ENCODE measurements at places on chromosomes 4 and X. TPM values are rescaled to one million over a fixed set of nuclear protein-coding genes. Genes with fewer than 3 reads are reported as not detected.

The DIAPH2 gene
- total RNA-seq: 11.7 TPM

The CLGN gene
- total RNA-seq: not detected

The CHIC2 gene
- total RNA-seq: 59.2 TPM

The TEX13C gene
- total RNA-seq: not detected

The POF1B gene
- total RNA-seq: 0.05 TPM

The RAB40A gene
- 0.16 TPM for total RNA-seq

The TCP11X2 gene
- total RNA-seq: not detected

The PHKA2 gene
- total RNA-seq: 31.4 TPM

The FBXW7 gene
- 140 TPM for total RNA-seq

The PPP2R2C gene
- not detected for total RNA-seq

The FRAS1 gene
- total RNA-seq: not detected

The PALLD gene
- 0.49 TPM for total RNA-seq

All from CD4-positive, alpha-beta T cell (primary cell).